Right cardiac atrium (tissue), 5 donors: ENCODE measurements at places on chromosomes 2 and 18.
A peak's percentile ranks its signal among the peaks of the same experiment; 100 is the strongest.

- DNase-seq: peak; percentile 63
Observed at GRCh38 chr2:42933824-42934254, 141.5 kb upstream of the HAAO start.

- no peak for DNase-seq
Observed at GRCh38 chr2:42190191-42190590, 21.0 kb downstream of the EML4 start.

- DNase-seq: no peak
Observed at GRCh38 chr18:32373995-32374394, 96.7 kb downstream of the GAREM1 start.

DNA sequence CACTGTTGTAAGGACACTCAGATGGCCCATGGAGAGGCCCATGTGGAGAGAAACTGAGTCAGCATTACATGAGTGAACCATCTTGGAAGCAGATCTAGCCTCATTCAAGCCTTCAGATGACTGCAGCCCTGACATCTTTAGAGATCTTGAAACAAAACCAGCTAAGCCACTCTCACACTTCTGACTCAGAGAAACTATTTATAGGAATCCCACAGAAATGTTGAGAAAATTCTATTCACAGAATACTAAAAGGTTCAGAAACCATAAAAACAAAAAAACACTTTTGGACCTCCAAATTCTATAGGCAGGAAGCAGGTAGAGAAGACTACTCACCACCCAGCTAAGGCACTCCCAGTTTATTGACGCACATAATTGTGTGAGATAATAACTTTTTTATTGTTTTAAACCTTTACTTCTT is 8.7 kb downstream of the TMEM169 start:
- no peak for DNase-seq

DNA sequence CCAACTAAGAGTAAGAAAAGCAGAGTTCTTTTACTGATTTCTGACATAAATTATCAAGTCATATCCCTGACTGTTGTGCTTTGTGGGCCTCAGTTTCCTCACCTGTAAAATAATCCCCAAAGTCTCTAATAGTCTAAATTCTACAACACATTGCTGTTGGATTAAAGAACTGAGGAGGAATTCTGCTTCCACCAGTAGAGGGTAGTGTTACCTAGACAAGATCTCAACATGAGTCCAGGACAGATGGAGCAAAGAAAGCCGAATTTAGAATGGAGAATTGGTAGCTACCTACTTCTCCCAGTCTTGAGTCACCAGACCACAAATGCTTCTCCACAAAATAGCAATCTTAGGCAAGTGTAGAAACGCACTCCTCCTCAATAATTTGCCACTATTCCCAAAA is 462.5 kb upstream of the FSHR start:
- DNase-seq: no peak

- no peak for DNase-seq
Observed at GRCh38 chr2:157227592-157227991, 29.9 kb upstream of the GALNT5 start.

GRCh38 chr2:159283529-159283928 is 3.0 kb downstream of the WDSUB1 start:
- DNase-seq: no peak
